ENCODE measurements at places on chromosomes 7 and 10.

GRCh38 chr10:14926061-14926470 is 27.8 kb downstream of the DCLRE1C start:
- no peak for DNase-seq

DNA sequence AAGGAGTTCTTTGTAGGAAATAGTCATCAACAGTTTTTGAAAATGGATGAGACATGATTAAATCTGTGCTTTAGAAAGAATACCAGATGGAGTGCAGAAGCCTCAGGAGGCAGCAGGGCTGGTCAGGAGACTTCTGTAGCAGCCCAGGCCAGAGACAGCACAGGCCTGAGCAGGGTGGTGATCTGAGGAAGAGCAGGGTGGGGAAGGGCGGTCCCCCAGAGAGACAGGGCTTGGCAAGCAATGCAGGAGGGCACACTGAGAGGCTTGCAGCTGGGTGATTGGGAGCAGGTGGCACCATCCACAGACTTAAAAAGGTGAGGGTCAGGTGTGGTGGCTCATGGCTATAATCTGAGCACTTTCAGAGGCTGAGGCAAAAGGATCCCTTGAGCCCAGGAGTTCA is 4.3 kb upstream of the SMKR1 start:
- DNase-seq, result no peak

DNA sequence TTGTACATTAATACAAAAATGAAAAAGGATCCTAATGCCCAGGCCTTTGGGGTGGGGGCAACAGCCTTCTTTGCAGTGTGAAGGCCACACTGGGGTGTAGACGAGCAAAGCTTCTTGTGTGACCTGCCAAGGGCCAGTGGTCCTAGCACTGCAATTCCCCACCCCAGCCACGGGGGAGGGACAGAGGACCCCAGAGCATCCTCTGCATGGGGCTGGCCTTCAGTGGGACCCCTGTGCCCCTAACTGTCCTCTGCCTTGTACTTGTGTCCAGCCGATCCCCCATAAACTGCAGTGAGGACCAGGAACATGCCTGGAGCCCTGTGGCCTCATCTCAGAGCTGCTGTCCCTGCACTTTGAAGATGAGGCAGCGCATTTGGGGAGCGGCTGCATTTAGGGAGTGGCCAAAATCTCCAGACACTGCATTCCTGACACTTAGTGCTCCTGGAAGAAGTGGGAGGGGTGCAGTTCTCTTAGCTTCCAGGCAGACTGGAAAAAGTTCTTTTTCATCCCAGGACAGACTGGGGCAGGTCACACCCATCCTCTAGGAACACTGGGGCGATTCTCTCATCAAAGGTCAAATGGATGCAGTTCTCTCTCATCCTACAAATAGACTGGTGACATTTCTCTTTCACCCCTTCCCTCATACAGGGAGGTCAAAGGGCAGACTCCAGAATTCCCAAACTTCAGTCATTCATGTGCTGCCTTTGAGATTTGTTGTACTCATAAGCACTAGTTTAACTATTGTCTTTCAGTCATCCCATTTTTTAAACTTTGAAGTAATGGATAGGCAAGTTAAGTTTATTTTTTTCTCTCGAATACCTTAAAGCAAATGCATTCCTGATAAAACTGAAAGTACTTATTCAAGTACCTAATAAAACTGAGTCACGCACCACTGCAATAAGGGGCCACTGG is 922 bp upstream of the MYO1G start:
- peak; percentile 43 for DNase-seq

- DNase-seq, result no peak
Observed at GRCh38 chr7:31516680-31517502, 3.0 kb downstream of the ITPRID1 start.

DNA sequence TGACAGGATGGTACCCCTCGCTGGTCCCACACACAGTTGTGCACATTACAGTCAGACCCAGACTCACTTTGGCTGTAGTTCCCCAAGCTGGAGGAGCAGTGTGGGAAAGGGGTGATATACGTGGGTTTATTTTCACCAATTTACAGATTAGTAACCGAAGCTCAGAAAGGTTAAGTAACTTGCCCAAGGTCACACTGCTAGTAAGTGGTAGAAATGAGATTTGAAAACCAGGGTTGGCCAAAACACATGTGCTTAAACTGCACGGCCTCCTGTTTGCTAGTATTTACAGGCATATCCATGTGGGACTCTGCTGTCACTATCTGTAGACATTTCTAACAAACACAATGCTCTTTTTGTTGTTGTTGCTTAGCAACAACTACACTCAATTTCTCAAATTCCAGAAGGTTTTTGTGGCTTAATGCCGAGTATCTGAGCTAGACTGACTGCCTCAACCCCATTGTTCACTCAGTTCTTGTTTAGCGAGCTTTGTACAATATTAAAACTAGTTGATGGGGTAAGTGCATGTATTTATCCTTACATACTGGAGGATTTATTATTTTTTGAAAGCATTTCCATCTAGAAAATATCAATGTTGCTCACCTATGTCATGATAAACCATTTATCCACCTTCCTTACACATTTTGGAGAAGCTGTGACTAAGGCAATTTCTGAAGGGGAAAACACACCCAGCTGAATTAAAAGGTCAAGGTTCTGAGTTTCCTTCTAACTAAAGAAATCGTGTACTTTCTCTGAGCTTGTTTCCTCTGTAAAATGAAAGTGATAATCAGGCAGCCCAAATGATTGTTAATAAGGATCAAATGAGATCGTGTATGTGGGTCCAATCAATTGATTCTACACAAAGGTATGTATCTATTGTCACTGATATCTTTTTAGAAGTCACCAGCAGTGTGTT is 5.3 kb upstream of the TMEM139 start:
- DNase-seq, result peak; percentile 77

GRCh38 chr7:43785420-43785819 is 26.9 kb downstream of the BLVRA start:
- peak; percentile 86 for DNase-seq

DNA sequence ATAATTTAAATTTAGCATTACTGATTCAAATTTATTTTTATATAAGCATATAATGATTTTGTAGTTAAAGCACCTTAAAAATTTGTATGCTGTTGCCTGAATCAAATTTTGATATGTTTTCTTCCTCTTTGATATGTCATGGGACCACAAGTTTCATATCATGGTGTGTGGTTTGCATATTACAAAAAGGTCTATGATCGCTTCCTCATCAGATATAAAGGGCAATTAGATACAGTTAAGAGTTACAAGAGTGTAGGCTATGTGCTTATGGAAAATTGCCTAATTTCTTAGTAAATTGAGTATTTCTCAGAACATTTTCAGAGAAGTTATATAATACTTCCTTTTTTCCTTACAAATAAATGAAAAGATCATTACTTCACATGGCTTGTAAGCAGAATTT is 22.2 kb downstream of the MRC1 start:
- no peak for DNase-seq

GRCh38 chr7:106069471-106070200 is 42.5 kb downstream of the SYPL1 start:
- DNase-seq, result no peak

GRCh38 chr10:11573497-11573896 is 38.0 kb downstream of the USP6NL start:
- peak; percentile 24 for DNase-seq

DNA sequence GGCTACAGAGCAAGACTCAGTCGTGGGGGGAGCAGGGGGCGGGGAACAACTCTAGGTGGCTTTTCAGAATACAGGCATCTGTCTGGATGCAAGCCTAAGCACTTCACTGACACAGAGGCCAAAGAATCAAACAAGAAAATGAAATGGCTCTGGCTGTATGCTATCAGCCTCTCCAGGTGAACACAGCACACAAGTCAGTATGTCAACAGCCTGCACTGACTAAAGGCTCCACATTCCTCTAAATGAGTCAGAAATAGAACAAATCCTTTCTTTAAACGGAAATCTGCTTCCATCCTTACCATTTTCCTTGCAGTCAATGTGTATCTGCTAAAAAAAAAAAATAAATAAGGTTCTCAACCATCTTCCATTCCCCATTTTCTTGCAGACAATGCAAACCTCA is 88.3 kb downstream of the ARMH3 start:
- peak; percentile 20 for DNase-seq

DNA sequence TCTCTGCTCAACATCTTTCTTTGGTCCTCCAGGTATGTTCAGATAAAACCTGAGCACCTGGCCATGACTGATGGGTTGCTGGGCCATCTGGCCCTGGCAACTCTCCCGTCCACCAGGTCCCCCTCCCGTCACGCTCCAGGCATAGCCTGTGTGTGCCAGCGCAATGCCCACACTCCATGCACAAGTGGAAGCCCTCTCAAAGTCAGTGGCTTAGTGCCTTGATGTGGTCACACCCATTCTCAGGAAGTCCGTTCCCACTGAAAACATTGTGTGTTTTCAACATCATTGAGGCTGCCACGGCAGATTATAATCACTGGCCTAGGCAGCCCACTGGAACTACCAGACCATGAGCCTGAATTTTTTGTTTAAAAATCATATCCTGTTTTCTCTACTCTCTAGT is 170.6 kb upstream of the LANCL2 start:
- DNase-seq, result no peak

DNA sequence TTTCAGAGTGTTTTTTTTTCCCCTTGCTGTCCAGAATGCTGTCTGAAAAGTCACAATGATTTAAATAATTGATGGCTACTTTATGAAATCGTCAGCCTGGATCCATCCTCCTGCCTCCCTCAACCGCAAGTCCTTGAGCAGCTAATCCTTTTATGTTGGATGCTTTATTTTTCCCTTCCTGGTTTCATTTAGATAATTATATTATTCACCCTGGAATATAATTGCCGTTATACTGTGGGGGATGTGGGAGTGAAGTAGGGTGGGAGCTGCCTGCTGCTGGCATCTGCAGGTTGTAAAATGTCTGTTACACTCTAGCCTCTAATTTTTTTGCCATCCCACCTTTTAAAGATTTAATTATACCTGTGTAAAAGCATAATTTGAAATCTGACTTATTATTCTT is 290.5 kb upstream of the LRGUK start:
- no peak for DNase-seq

GRCh38 chr7:7771452-7771851 is 53.0 kb upstream of the RPA3 start:
- no peak for DNase-seq

DNA sequence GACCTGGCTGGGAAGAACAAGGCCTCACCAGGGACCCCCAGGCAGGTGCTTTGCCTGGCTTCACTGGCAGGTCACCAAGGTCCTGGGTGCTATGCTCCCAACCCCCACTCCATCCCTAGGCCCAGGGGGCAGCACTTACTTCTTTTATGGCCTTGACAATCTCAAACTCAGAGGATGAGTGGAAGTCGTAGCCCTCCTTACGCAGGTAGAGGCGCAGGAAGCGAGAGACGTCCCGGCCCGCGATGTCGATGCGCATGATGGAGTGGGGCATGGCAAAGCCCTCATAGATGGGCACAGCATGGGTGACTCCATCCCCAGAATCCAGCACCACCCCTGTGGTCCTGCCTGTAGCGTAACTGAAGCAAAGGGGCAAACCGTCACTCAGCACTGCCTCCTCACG is 18.5 kb downstream of the ACTR1A start:
- DNase-seq, result no peak

- DNase-seq, result no peak
Observed at GRCh38 chr10:86102451-86102850, 264.1 kb downstream of the GRID1 start.

DNA sequence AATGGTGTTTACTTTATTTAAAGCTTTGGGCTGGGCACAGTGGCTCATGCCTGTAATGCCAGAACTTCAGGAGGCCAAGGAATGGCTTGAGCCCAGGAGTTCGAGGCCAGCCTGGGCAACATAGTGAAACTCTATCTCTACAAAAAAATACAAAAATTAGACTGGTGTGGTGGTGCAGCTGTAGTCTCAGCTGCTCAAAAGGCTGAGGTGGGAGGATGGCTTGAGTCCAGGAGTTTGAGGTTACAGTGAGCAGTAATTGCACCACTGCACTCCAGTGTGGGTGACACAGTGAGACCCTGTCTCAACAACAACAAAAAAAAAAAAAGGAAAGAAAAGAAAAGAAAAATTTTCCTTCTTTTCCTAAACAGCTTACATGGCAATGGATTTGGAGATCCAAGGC is 22.0 kb downstream of the SLC16A9 start:
- no peak for DNase-seq

DNA sequence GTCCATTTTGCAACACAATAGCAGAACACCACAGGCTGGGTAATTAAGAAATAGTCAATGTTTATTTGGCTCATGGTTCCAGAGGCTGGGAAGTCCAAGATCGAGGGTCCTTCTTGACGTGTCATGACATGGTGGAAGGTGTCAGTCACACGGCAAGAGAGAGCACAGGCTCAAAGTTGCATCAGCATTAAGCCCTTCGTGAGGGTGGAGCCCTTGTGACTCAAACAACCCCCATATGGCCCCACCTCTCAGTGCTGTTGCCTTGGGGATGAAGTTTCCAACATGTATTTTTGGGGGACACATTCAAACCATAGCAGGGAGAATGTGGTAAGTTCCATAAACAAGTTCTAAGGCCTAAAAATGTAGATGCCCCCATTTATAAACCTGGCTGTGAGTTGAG is 24.6 kb upstream of the GTPBP4 start:
- no peak for DNase-seq
